Small intestine (tissue), 16 donors: ENCODE measurements at places on chromosomes 11 and 22. TPM values are rescaled to one million over a fixed set of nuclear protein-coding genes. Genes with fewer than 3 reads are reported as not detected.

The OR52I2 gene
- not detected for polyA plus RNA-seq

DNA sequence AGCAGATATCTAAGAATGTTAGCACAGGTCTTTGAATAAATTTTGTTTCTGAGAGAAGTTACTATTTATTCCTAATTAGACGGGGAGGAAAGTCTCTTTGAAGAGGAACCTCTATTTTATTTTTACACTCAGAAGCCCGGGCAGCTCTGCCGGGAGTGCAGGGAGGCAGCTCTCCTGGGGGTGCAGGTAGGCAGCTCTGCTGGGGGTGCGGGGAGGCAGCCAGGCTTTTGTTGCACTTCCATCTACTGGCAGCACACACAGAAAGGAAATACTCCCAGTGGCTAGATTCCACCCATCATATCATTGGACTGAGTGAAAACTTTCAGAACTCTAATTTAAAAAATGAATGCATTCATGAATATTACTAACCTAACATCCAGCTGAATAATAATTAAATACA is 24.6 kb downstream of the OR10A6 start:
- H3K36me3 ChIP-seq = no peaks in the 10 kb centered on the region
- no peaks in the 10 kb centered on the region for H3K27me3 ChIP-seq
- no peak overlapping the region for H3K27ac ChIP-seq
- H3K4me3 ChIP-seq = no peak overlapping the region

- peak; percentile 82 for DNase-seq
- H3K4me1 ChIP-seq = peaks cover 4% of the 10 kb centered on the region
- H3K4me3 ChIP-seq = peak overlapping the region; percentile 49
- H3K27me3 ChIP-seq = no peaks in the 10 kb centered on the region
- peak overlapping the region; percentile 94 for H3K27ac ChIP-seq
Measured at GRCh38 chr11:44066732-44067141, 667 bp downstream of the ACCS start.

GRCh38 chr11:71499546-71499945 is 27.5 kb upstream of the KRTAP5-7 start:
- no peak overlapping the region for H3K4me3 ChIP-seq
- no peaks in the 10 kb centered on the region for H3K4me1 ChIP-seq
- H3K36me3 ChIP-seq = peaks cover 25% of the 10 kb centered on the region
- H3K27ac ChIP-seq = no peak overlapping the region

DNA sequence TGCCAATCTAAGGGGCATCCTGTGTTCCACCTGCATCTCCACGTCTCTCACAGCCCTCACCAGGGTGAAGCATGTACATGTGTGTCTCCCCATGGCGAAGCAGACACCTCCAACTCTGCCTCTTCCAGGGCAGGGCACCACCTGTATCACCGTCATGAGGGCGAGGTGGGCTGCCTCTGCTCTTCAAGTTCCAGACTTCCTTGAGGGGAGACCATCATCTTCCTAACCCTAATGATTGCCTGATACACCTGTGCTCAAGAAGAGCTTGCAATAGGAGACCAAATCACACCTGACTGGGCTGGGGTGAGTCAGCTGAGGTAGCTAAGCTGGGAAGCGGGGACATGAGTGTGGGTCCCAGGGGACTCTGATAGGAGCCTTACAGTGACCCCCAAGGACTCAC is 43.7 kb downstream of the GAB4 start:
- no peak overlapping the region for H3K27ac ChIP-seq
- H3K36me3 ChIP-seq = no peaks in the 10 kb centered on the region
- no peak overlapping the region for H3K4me3 ChIP-seq
- H3K4me1 ChIP-seq = no peaks in the 10 kb centered on the region
- H3K27me3 ChIP-seq = no peaks in the 10 kb centered on the region

The SERPING1 gene
- 5.4 TPM for polyA plus RNA-seq

DNA sequence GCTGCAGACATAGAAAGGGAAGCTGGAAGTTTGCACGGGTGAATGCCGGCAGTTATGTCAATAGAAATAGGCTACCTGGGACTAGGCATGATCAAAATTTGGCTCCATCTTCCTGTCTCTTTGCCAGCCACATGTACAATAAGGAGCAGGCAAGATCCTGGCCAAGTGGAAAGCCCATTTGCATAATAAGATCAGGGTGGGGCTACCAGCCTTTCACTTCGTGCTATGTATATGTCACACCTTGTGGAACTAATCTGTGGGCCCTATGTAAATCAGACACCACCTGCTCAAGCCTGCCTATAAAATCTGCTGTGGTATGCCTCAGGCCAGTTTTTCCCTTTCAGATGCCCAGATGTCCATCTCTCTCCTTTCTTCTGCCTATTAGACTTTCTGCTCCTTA is 79.3 kb upstream of the DRD2 start:
- peaks cover 1% of the 10 kb centered on the region for H3K4me1 ChIP-seq
- H3K36me3 ChIP-seq = no peaks in the 10 kb centered on the region
- no peak overlapping the region for H3K27ac ChIP-seq
- no peak overlapping the region for H3K4me3 ChIP-seq
- H3K27me3 ChIP-seq = no peaks in the 10 kb centered on the region
- no peak for DNase-seq
